Immature natural killer cell (primary cell): ENCODE measurements at places on chromosomes 12 and 14. TPM values are rescaled to one million over a fixed set of nuclear protein-coding genes. Genes with fewer than 3 reads are reported as not detected.

- H3K36me3 ChIP-seq, result no peaks in the 10 kb centered on the region
- H3K27me3 ChIP-seq, result peaks cover 4% of the 10 kb centered on the region
- peaks cover 17% of the 10 kb centered on the region for H3K4me1 ChIP-seq
- no peak overlapping the region for H3K4me3 ChIP-seq
- DNase-seq, result no peak
- H3K27ac ChIP-seq, result no peak overlapping the region
Observed at GRCh38 chr12:92502417-92503028, 200.3 kb upstream of the PLEKHG7 start.

- no peak overlapping the region for H3K4me3 ChIP-seq
- no peaks in the 10 kb centered on the region for H3K36me3 ChIP-seq
- no peaks in the 10 kb centered on the region for H3K4me1 ChIP-seq
- no peak overlapping the region for H3K27ac ChIP-seq
- no peaks in the 10 kb centered on the region for H3K27me3 ChIP-seq
- DNase-seq, result no peak
Observed at GRCh38 chr12:8420506-8420905, 35.3 kb upstream of the CLEC6A start.

LIN52 gene
- 14.0 TPM for polyA plus RNA-seq

GRCh38 chr12:89117448-89118034 lies 234.8 kb downstream of the DUSP6 start:
- H3K4me1 ChIP-seq, result no peaks in the 10 kb centered on the region
- no peaks in the 10 kb centered on the region for H3K27me3 ChIP-seq
- H3K36me3 ChIP-seq, result peaks cover 5% of the 10 kb centered on the region
- no peak for DNase-seq
- no peak overlapping the region for H3K4me3 ChIP-seq
- no peak overlapping the region for H3K27ac ChIP-seq

DNA sequence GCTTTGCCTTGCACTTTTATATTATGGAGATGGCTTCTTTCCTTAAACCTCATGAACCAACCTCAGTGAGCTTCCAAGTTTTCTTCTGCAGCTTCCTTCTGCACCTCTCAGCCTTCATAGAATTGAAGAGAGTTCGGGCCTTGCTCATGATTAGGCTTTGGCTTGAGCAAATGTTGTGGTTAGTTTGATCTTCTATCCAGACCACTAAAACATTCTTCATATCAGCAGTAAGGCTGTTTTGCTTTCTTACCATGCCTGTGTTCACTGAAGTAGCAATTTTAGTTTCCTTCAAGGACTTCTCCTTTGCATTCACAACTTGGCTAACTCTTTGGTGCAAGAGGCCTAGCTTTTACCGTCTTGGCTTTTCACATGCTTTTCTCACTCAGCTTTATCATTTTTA lies 125.4 kb downstream of the SNAPC1 start:
- no peak overlapping the region for H3K27ac ChIP-seq
- peaks cover 4% of the 10 kb centered on the region for H3K27me3 ChIP-seq
- H3K4me1 ChIP-seq, result peaks cover 16% of the 10 kb centered on the region
- no peak overlapping the region for H3K4me3 ChIP-seq
- no peak for DNase-seq

CCDC175 gene
- polyA plus RNA-seq, result not detected

- no peak overlapping the region for H3K4me3 ChIP-seq
- H3K27me3 ChIP-seq, result peaks cover 8% of the 10 kb centered on the region
- H3K27ac ChIP-seq, result no peak overlapping the region
- H3K4me1 ChIP-seq, result no peaks in the 10 kb centered on the region
- H3K36me3 ChIP-seq, result no peaks in the 10 kb centered on the region
Observed at GRCh38 chr12:15627995-15628945, 160.9 kb downstream of the EPS8 start.

- H3K36me3 ChIP-seq, result no peaks in the 10 kb centered on the region
- H3K27me3 ChIP-seq, result no peaks in the 10 kb centered on the region
- no peak overlapping the region for H3K4me3 ChIP-seq
- no peaks in the 10 kb centered on the region for H3K4me1 ChIP-seq
- no peak overlapping the region for H3K27ac ChIP-seq
Observed at GRCh38 chr14:40221428-40221827, 789.2 kb upstream of the FBXO33 start.

PKP2 gene
- polyA plus RNA-seq, result not detected

DNA sequence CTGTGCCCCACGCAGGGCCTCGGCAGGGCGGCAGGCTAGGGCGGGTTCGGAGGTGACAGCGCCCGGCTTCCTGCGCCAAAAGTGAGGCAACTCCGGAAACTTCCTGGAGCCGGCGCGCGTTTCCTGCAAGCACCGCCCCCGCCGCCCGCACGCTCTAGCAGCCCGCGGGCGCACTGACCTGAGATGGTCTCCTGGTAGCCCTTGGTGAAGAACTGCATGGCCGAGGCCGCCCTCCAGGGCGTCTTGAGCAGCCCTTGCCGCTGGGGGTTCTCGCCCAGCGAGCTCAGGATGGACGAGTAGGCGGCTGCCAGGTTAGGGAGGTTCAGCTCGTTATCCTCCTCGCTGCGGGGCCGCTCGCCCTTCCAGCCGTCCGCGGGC lies 494 bp downstream of the GCH1 start:
- no peaks in the 10 kb centered on the region for H3K36me3 ChIP-seq
- peaks cover 4% of the 10 kb centered on the region for H3K27me3 ChIP-seq
- peak; percentile 88 for DNase-seq
- peak overlapping the region; percentile 91 for H3K27ac ChIP-seq
- H3K4me3 ChIP-seq, result peak overlapping the region; percentile 89

KRT6C gene
- not detected for polyA plus RNA-seq

GRCh38 chr14:50085570-50086320 lies 30.6 kb downstream of the VCPKMT start:
- no peaks in the 10 kb centered on the region for H3K36me3 ChIP-seq
- peak; percentile 69 for DNase-seq
- peaks cover 71% of the 10 kb centered on the region for H3K4me1 ChIP-seq
- peak overlapping the region; percentile 65 for H3K4me3 ChIP-seq

RNFT2 gene
- 1.3 TPM for polyA plus RNA-seq

GRCh38 chr12:47276621-47277309 lies 197.0 kb upstream of the AMIGO2 start:
- peak; percentile 81 for DNase-seq
- peaks cover 38% of the 10 kb centered on the region for H3K4me1 ChIP-seq
- peak overlapping the region; percentile 75 for H3K4me3 ChIP-seq
- H3K27me3 ChIP-seq, result no peaks in the 10 kb centered on the region

EPYC gene
- not detected for polyA plus RNA-seq

SLC6A12 gene
- polyA plus RNA-seq, result not detected

DNA sequence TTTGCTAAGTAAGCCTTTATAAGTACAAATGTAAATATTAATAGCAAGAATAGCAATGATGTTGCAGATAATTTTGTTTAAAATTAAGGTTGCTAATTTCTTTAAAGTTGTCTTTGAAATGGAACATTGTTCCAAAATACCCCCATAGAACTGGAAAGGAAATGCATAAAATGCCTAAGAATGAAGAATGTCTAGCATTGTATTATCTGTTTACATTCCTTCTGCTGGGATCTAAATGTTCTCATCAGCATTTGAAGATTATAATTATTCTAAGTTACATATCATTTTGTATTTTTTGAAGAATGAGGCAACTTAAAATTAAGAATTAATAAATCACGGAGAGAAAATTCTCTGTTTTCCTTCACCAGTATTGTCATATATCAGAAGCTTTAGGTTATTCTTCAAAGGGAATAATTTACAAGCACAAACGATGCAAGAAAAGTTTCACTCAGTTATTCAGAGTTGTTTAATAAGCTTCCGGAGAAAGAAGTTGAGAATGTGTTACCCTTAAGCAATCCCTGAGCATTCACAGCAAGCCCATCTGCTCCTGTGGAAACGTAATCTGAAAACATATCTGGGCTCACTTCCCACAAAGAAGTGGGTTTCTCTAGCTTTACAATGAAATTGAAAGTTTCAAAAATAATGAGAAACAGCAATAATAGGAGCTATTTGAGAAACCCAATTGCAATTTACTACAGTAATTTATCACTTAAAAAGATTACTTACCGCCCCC lies 21.3 kb downstream of the SLC6A15 start:
- no peaks in the 10 kb centered on the region for H3K27me3 ChIP-seq
- no peaks in the 10 kb centered on the region for H3K4me1 ChIP-seq
- DNase-seq, result no peak
- H3K4me3 ChIP-seq, result no peak overlapping the region

ATL1 gene
- polyA plus RNA-seq, result not detected

CCDC177 gene
- polyA plus RNA-seq, result not detected

LIN7A gene
- not detected for polyA plus RNA-seq

IKZF4 gene
- polyA plus RNA-seq, result not detected

- H3K27ac ChIP-seq, result no peak overlapping the region
- no peaks in the 10 kb centered on the region for H3K27me3 ChIP-seq
- no peak overlapping the region for H3K4me3 ChIP-seq
- H3K36me3 ChIP-seq, result peaks cover 36% of the 10 kb centered on the region
- H3K4me1 ChIP-seq, result no peaks in the 10 kb centered on the region
Observed at GRCh38 chr14:77286576-77286975, 15.6 kb upstream of the NGB start.

SLC6A13 gene
- 0.16 TPM for polyA plus RNA-seq

GRCh38 chr12:15318841-15319240 lies 3.5 kb upstream of the PTPRO start:
- H3K4me1 ChIP-seq, result no peaks in the 10 kb centered on the region
- peaks cover 13% of the 10 kb centered on the region for H3K27me3 ChIP-seq
- DNase-seq, result no peak
- H3K4me3 ChIP-seq, result no peak overlapping the region

- DNase-seq, result no peak
- H3K4me1 ChIP-seq, result no peaks in the 10 kb centered on the region
- H3K27ac ChIP-seq, result no peak overlapping the region
- no peak overlapping the region for H3K4me3 ChIP-seq
Observed at GRCh38 chr12:104348283-104348993, 44.9 kb downstream of the EID3 start.

AKAP5 gene
- polyA plus RNA-seq, result 1.5 TPM

- no peak for DNase-seq
- H3K27ac ChIP-seq, result no peak overlapping the region
- H3K4me1 ChIP-seq, result no peaks in the 10 kb centered on the region
- H3K27me3 ChIP-seq, result no peaks in the 10 kb centered on the region
- H3K36me3 ChIP-seq, result no peaks in the 10 kb centered on the region
Observed at GRCh38 chr12:131245564-131246355, 292.1 kb downstream of the ADGRD1 start.

NCOR2 gene
- polyA plus RNA-seq, result 1.6 TPM

GRCh38 chr12:109264095-109264942 lies 44.8 kb downstream of the FOXN4 start:
- H3K27ac ChIP-seq, result no peak overlapping the region
- no peaks in the 10 kb centered on the region for H3K4me1 ChIP-seq
- no peak overlapping the region for H3K4me3 ChIP-seq
- peak; percentile 5 for DNase-seq

DNA sequence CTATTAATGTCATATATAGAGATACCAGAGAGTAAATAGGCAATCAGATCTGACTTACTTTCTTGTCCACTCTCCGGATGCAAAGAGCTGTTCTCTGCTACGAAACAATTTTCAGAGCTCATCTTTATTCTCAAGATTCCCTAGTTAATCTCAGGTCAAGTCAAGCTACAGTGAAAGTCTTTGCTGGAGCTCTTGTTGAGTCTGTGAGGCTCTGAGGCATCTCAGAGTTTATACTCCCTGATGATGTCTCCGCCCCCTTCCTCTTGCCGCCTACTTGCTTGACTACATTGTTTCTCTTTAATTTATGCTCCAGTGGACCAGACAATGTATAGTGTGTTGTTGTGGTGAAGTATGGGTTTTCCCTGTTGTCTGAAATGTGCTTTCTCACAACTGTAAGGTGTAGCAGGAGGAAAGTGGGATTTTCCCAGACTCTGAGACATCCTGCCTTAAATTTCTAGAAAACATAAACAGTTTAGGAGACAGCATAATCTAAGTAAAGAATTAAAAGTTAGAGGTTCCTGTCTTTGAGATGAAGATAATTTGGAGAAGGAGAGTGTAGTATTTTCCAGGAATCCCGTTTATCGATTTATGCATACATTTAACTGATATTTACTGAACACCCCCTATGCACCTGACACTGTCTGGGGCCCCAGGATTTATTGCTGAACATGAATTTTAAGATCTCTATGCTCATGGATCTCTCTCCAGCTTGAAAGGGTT lies at the start of gene CD69:
CD69 (minus strand) TSS at position 203 of the 720 bp plus-strand sequence; CDS start at position 122, 81 bp downstream.
- peak within 1 kb of the TSS; percentile 96 for H3K4me3 ChIP-seq
- H3K36me3 ChIP-seq, result peaks cover 10% of the 10 kb centered on the region
- peak; percentile 87 for DNase-seq
- H3K4me1 ChIP-seq, result peaks cover 77% of the 10 kb centered on the region

KIF26A gene
- not detected for polyA plus RNA-seq
